ENCODE measurements at places on chromosomes 13 and 19. TPM values are rescaled to one million over a fixed set of nuclear protein-coding genes. Genes with fewer than 3 reads are reported as not detected.

The MCEMP1 gene
- polyA plus RNA-seq = 1.1 TPM

- DNase-seq = no peak
Measured at GRCh38 chr19:49182848-49183375, 25.3 kb downstream of the TRPM4 start.

The PTGER1 gene
- 1.6 TPM for polyA plus RNA-seq

DNA sequence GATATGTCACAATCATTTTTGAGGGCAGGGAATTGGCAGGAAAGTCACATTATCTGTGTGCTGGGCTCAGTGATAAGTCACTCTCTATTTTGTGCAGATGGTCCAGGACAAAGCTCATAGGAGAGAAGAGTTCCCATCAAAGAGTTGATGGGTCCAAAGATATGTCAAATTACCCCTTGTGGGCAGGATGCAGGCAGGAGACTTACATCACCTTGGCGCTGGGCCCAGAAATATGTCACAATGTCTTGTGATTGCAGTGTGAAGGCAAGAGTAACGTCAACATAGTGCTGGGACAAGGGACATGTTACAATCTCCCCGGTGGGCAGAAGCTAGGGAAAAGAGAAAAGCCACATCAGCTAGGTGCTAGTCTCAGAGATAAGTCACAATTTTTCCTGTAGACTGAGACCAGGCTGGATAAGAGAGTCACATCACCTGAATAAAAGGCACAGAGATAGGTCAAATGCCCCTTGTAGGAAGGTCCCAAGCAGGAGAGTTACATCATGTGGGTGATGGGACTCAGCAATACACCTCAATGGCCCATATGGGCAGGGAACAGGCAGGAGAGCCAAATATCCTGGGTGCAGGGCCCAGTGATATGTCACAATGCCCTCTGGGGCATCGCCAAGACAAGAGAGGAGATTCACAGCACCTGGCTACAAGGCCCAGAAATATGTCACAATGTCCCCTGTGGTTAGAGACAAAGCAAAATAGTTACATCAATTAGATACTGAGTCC lies 47.9 kb downstream of the ZNF99 start:
- no peak for DNase-seq

- no peak for DNase-seq
Measured at GRCh38 chr13:75804054-75804453, 167.9 kb downstream of the LMO7 start.

The ETV2 gene
- 1.7 TPM for polyA plus RNA-seq

- no peak for DNase-seq
Measured at GRCh38 chr13:87677496-87678371, 6.6 kb downstream of the SLITRK5 start.

All from urinary bladder (tissue), 4 donors.